Spleen (tissue), 13 donors: ENCODE measurements at places on chromosomes 11 and 22.

DNA sequence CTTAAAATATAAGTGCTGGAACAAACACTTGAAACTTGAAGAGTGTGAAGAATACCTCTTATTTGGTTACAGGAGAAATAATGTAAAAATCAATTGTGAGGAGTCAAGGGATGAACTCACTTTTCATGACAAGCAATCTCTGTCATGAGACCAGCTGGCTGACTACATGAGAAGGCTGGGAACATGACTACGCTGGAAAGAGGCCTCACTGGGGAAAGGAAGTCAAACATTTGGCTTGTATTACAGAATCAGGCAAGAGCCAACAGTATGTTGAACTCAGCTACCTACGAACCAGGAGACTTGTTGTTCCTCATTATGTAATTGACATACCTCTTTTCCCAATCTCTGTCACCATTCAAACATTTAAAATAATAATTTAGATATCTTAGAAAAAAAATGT is 14.4 kb downstream of the DCDC1 start:
- DNase-seq, result no peak

DNA sequence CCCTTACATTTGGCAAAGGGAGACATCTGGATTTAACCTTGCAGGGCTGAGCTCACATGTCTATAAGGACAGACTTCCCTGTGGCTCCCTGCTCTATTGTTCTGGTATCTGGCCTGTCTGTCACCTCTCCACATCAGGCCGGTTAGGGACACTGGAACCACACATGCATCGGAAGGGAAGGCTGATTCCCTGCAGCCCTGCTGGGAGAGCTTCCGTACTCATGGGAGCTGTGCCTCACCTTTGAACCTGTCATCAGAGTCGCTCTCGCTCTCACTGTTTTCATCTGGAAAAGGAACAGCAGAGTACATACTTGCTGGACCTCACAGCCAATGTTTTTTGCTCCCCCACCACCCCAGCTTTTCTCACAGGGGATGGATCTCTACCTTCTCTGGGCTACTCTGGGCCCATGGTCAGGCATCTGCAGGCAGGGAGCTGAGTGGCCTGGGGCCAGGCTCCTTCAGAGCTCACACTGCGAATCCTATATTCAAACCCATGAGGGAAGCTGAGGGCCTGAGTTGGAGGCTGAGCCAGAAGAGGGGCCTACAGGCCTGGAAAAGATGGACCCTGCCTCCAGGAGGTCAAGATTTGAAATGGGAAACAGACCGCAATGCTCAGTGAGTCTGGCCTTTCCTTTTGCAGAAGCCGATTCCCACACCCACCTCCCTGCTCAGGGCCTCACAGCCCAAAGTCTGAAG is 31.3 kb downstream of the RPL27A start:
- no peak for DNase-seq

DNA sequence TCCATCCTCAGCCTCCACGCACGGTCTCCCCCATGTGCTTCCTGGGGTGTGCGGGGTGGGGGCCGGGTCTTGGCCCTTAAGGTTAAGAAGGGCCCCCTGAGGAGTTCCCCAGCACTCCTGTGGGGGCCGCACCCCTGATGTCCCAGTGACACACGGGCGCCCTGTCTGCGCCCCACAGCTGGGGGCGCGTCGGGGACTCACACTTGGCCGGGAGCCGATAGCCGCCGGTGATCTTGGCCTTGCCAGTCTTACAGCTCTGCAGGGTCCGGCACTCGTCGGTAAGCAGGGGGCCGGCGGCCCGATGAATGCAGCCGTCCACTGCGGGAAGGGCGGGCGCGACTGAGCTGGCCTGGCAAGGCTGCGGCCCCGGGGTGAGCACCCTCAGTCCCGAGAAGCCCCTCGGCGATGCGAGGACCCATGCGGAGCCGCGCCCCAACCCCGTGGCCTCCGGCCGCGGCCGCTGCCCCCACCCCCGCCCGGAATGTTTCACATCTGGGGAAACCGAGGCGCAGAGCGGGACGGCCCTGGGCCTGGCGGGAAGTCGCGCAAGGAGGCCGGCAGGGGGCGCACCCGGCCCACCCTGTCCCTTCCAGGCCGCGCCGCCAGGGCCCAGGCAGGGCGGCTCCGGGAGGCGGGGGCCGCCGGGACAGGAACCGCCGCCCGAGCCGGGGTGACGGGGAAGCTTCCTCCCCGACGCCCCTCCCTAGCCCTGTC is 13.9 kb downstream of the OTUB1 start:
- DNase-seq, result peak; percentile 94

DNA sequence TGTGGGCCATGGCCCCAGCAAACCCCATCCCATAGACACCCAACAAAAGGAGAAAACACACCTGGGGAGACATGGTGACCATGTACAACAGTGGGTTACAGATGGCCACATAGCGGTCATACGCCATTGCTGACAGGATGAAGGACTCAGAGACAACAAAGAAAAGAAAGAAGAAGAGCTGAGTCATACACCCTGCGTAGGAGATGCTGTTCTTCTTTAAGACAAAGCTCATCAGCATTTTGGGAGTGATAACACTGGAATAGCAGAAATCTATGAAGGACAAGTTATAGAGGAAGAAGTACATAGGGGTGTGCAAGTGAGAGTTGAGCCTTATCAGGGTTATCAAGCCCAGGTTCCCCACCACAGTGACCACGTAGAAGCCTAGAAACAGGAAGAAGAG is 4.9 kb downstream of the OR8B8 start:
- DNase-seq, result no peak

DNA sequence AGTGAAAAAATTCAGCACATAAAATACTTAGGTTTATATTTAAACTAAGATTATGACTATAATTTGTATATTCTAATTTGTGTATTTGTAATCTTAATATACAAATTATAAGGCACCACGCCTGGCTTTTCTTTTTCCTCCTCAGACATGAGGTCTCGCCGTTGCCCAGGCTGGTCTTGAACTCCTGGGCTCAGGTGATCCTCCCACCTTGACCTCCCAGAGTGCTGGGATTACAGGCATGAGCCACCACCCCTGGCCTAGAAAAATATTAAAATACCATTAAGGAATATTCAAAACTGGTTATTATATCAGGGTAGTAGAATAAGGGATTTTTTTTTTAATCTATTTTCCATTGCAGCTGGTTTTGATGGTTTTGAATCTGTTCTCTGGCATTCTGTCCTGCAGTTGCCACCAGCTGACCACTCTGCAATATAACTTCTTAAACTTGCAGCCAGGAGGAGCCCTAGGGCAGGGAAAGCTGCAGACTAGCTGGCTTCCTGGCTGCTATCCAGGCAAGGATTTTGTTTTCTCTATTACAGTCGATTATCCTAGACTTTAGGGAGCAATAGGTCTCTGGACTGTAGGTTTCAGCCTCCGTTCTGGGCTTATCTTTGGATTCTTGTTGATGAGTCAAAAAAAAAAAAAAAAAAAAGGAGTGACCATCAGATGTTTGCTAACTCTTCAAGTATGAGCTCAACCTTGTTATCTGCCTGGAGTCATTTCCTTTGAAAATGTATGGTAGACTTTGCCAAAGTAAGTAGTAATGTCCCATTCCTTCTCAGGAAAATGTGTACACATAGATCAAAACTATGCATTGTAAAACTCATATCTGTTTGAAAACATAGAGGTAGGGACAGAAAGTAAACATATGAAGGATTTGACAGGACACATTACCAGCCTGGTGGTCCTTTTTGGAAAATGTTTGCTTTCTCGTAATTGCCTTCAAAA is 13.2 kb downstream of the POLA2 start:
- DNase-seq, result peak; percentile 79

DNA sequence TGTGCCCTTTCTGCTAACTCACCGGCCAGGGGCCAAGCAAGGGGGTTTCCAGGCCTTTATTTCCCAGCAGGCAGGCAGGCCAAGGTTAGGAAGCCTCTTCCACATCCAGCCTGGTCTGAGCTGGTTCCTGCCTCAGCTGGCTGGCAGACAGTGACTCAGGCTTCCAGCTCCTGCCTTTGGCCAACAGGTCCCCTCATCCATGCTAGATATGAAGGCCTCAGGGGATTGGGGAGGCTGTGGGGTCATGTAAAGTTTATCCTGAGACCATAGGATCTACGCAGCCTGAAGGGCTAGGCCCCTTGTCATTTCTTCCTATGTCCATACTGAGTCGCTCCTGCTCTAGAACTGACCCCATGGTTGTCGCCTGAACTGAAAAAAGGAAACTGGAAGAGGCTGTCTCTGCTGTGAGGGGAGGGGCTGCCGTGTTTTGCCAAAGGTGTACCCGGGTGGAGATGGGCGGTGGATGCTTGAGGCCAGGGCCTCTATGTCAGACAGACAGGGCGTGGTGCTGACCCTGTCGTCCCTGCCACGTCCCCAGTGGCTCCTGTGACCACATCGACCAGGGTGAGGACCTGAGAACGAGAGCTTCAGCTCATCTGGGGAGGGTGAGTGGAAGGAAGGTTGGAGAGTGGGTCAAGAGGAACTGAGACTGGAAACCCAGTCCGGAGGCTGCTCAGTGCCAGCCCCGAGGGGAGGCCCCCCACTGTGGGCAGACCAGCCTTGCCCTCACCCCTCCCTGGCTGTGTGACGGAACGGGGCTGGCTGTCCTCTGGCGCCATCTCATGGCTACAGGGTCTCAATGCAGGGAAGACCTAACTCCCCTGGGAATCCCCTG is 17.0 kb downstream of the P2RY6 start:
- peak; percentile 95 for DNase-seq

DNA sequence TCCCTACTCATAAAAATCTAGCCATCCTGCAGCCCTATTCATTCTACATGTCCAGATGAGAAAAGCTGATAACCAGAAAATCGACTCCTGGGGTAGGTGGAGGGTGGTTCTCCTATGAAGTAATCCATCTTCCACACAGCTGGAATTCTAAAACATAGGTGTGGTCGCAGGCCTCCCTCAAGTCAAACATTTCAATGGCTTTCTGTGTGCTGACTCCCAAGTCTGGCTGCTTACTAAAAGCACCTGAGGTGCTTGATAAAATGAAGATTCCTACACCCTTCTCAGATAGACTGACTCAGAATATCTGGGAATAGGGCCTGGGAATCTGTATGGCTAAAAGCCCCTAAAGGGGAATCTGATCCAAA is 26.1 kb downstream of the IRAG1 start:
- DNase-seq, result no peak

DNA sequence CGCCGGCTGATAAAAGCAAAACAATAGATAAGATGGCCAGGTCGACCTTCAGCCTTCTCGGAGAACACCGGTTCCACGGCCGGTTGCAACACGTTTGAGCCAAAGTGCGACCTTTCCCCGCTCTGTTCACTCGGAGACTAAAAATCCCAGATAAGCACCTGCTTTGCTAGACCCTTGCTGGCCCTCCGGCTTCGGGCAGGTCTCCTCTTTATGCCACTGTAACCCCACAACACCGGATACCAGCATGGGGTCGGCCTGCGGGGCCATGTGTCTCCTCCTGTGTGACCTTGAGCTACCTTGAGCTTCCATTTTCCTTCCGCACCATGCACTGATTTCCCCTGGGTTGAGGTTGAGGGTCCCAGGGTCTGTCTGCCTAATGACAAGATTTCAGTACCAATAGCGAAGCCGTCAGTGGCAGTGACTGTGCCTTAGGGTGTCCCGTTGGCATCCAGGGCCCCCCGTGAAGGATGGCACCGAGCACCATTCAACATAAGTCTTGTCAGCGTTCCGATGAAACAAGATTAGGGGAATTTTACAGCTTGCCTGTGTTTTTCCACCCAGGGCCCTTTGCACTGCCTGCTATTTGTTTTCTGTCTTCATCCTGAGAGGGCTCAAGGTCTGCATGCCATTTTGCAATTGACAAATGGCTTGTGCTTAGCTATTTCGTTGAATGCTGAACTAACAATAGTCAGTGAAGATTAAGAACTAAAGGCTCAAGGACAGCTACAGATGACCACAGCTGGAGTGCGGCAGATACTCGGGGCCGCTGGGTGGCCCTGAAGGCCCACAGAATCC is 118.6 kb downstream of the KCNQ1 start:
- peak; percentile 54 for DNase-seq

GRCh38 chr11:77101043-77101537 is 1.6 kb upstream of the OMP start:
- no peak for DNase-seq

DNA sequence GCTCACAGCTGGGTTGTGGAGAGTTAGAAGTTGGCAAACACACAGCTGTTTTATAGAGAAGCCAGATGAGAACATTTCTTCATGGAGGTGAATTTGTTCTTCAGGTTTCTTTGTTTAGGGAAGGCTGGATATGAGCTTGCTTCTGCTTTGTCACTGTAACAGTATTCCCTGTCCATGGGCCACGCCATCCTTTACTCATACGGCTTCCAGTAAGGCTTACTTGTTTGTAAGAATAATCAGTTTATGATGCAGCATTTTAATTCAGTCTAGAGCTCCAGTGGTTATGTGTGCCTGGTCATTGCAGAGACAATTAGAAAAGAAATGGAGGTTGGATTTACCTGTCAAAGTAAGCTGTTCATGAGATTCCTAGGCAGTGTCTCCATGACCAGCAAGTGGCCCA is 131.8 kb downstream of the TRIM44 start:
- DNase-seq, result no peak

- DNase-seq, result peak; percentile 38
Observed at GRCh38 chr11:1645357-1645821, 15.8 kb downstream of the KRTAP5-5 start.

- DNase-seq, result no peak
Observed at GRCh38 chr11:34899633-34900016, 16.6 kb downstream of the APIP start.

- peak; percentile 95 for DNase-seq
Observed at GRCh38 chr11:35138943-35139721, at the start of gene CD44. CD44 (plus strand) TSS chr11:35139171; CDS start chr11:35139304, 133 bp downstream.

- DNase-seq, result no peak
Observed at GRCh38 chr11:12251666-12252560, 125.5 kb upstream of the PARVA start.

DNA sequence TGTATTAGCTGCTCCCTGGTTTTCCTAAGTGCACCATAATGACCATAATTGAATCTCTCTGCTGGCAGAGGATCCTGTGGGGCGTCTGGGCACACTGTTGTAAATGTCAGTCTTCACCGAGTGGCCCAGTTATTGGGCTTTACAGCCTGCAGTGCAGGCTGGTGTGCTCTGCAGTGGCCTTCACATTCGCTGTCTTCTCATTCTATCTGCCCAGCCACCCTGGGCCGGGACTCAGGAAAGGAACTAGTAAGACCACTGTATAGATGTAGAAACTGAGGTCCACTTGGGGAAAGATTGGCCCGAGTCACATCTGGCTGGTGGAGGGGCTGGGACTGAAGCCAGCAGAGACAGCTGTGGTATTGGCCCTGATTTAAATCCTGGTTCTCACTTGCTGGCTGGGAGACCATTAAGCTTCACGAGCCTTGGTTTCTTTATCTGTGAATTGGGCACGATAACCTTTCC is 49.3 kb downstream of the TSPAN18 start:
- no peak for DNase-seq

DNA sequence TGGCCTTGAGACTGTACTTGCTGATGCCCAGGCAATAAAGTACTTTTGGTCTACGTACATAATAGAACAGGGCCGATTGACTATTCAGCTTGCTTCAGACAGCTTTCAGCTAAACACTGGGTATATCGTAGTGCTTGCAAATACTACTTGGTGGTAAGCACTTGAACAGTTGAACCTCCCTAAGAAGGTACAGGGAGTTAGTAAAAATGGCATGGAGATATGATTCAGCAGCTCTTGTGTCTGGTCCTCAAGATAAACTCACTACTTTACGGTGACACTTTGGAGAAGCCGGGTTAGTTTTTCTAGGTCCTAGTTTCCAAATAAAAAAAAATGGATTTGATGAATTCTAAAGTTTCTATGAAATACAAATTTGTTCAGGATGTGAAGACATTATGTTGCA is 7.3 kb downstream of the CCDC117 start:
- no peak for DNase-seq
